Vagina (tissue), 2 donors: ENCODE measurements at places on chromosomes 6 and 20. TPM values are rescaled to one million over a fixed set of nuclear protein-coding genes. Genes with fewer than 3 reads are reported as not detected.
A peak's percentile ranks its signal among the peaks of the same experiment; 100 is the strongest.

RPS18 gene
- total RNA-seq: 3,296 TPM

GRCh38 chr6:44534291-44534690 is 146.8 kb downstream of the CDC5L start:
- DNase-seq: peak; percentile 77

- DNase-seq: no peak
Measured at GRCh38 chr20:1474817-1475603, 8.4 kb upstream of the NSFL1C start.

DNA sequence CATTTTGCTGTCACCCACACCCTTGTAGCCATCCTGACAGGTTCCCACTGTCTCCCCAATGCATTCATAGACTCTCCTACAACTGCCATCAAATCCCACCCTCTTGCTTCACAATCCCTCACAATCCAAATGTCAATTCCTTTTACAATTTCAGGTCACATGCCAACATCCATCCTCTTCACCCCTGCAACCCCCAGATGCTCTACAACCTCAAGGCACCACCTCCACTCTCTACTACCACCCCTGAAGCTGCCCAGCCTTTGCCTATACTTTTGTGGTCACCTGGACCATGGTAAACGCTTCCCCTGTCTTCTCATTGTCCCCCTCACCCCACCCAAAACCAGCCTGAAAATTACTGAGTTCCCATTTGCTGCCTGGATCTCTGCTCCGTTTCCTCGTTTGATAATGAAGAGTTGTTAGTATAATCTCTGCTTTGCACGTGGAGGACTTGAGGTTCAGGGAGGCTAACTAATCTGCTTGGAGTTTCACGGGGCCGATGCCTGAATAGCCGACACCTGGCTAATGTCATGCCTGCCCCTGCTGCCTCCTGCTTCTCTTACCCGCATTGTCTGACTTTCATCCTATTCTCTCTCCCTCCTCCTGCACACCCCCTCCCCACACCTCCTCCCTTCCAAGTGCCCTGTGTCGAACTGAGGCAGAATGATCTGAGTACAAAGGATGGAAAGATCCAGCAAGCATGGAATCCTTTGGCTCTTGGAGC is 82.4 kb upstream of the TOX2 start:
- no peak for DNase-seq

GRCh38 chr6:161618831-161619454 is 345.1 kb upstream of the AGPAT4 start:
- no peak for DNase-seq

DNA sequence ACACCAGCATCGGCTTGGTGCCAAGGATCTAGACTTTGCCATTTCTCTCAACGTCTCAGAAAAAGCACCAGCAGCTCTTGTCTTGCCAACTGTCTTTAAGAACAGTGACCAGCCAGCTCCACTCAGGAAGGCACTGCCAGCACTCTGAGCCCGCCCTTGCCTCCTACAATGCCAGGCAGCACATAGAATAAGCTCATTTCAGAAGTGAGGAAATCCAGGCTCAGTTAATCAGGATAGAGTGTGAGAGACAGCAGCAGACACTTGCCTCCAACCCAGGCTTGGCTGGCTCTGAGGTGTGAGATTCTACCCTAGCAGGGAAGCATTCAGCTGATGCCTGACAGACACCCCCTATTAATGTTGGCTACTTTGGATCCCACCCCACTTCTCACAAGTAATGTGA is 4.3 kb upstream of the SYNDIG1 start:
- no peak for DNase-seq

DNA sequence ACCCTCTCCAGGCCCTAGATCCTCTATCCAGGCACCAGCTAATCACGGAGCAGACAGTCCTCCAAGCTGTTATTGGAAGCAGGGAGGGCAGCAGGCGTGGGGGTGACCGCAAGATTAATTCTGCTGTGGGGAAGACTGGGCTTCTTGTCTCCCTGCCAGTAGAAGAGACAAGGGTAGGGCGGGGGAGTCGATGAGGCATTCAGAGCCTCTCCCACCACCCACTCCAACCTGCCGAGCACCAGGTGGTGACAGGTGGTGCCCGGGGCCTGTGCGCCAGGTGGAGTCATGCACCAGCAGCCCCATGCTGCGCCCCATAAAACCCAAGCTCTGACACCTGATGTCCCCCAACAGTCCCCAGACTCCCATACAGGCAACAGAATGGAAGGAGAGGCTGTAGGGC is 89.6 kb downstream of the CDH22 start:
- DNase-seq: no peak

DNA sequence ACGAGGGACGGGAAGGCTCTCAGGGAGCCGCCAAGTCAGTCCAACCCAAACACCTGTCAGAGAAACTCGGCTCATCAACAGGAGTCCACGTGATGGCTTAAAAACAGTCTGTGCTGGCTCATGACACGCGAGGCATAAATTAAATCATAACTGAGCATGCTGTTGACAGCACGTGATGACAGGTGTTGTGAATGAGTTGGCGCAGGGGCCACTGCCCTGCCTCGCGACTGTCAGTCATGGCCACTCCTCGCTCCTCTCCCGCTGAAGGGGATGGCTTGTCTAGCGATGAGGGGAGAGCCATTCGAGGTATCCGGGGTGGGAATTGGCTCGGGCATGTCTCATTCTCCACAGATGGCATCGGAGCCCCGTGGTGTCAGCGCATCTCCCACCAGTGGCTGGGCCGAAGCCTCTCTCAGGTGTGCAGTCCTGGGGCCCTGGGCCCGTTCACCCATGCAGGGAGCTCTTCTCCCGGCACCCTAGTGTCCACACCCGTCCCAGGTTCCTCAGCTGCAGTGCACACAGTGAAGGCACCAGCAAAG is 313.3 kb downstream of the BMP7 start:
- DNase-seq: no peak

GRCh38 chr6:52741872-52742271 is 21.4 kb downstream of the GSTA2 start:
- DNase-seq: no peak

DNA sequence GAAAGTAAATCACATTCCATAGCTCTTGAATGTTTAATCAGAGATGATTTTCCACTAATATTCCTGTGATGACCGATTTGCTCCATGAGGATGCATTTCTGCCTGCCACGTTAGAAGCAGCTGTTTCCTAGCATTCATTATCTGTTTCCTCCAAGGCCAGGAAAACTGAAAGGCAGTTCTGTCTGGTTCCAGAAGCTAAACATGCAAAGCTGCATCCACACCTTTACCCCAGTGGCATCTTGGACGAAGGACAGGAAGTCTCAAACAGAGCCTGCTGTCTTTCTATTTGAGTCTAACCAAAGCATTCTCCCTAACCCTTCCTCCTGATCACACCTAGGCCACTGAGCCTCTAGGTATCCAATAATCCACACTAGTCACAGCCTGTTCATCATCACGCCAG is 27.6 kb downstream of the CNKSR3 start:
- no peak for DNase-seq

- no peak for DNase-seq
Measured at GRCh38 chr6:66731310-66731709, 1024.3 kb upstream of the EYS start.

SLC13A3 gene
- total RNA-seq: 1.2 TPM

- DNase-seq: no peak
Measured at GRCh38 chr20:25672659-25673235, 23.9 kb downstream of the ZNF337 start.

TFAP2A gene
- total RNA-seq: 19.4 TPM

ATRN gene
- 22.8 TPM for total RNA-seq

BPIFB4 gene
- not detected for total RNA-seq

GRCh38 chr6:150567823-150568383 is 31.8 kb upstream of the PLEKHG1 start:
- no peak for DNase-seq

- DNase-seq: no peak
Measured at GRCh38 chr6:43709654-43710303, 22.2 kb upstream of the MRPS18A start.

UBE2C gene
- 7.6 TPM for total RNA-seq

DNA sequence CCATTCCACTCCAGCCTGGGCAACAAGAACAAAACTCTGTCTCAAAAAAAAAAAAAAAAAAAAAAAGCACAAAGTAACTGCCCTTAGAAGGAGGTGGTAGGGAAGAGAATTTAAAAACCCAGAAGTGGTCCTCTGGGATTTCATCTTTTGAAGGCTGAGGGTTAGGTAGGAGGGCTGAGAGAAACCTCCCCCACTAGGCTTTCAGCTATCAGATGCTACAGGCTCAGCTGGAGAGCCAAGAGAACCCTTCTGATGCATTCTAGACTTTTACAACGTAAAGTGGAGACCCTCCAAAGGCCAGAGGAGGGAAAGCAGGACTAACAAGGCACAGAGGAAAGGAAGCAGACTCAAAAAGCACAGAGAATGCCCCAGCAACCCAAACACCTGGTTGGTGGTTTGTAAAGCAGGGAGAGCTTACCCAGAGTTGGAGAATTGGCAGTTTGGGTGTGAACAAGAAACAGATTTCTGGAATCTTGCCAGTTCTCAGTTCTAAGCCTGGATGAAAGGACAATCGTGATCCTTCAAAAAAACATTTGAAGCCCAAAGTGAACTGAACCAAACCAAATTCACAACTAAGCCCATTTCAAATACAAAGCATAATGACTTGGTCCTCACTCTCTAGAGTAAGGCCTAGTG is 23.2 kb upstream of the SPAG4 start:
- DNase-seq: no peak

DNA sequence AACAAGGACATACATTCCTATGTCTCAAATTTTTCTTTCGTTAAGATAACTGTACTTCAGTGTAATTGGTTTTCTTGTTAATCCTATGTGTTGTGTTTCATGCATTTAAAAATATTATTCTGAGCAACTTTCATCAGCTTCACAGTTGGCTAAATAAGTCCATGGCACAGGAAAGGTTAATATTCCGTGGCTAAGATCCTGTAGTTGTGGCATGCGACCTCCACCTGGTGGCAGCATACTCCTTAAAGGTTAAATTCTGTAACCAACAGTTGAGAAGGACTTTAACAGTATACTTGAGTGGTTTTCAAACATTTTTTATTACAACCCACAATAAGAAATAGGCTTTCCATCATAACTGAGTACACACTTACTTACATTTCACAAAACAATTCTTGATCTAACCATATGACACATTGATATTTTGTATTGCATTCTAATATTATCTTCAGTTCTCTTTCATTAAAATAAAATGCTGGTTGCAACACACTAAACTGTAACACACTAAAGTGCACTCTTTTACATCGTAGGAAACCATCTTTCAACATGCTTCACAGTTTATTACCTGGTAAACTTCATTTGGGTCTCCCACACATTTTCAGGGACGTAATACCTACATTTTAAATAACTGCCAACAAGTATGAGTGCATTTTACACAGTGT is 118.3 kb downstream of the SLX4IP start:
- no peak for DNase-seq

SNAI1 gene
- total RNA-seq: 19.9 TPM

- DNase-seq: no peak
Measured at GRCh38 chr6:42137194-42137753, 5.1 kb downstream of the C6orf132 start.

NKAIN2 gene
- total RNA-seq: not detected

RHAG gene
- total RNA-seq: 2.5 TPM

TXLNB gene
- 0.49 TPM for total RNA-seq

- no peak for DNase-seq
Measured at GRCh38 chr6:168636147-168637004, 195.4 kb downstream of the SMOC2 start.

- no peak for DNase-seq
Measured at GRCh38 chr6:34238585-34239499, 2.2 kb downstream of the HMGA1 start.

- DNase-seq: no peak
Measured at GRCh38 chr20:7841291-7841970, 98.8 kb downstream of the HAO1 start.

- no peak for DNase-seq
Measured at GRCh38 chr6:157428427-157429202, 47.6 kb downstream of the ZDHHC14 start.

DNA sequence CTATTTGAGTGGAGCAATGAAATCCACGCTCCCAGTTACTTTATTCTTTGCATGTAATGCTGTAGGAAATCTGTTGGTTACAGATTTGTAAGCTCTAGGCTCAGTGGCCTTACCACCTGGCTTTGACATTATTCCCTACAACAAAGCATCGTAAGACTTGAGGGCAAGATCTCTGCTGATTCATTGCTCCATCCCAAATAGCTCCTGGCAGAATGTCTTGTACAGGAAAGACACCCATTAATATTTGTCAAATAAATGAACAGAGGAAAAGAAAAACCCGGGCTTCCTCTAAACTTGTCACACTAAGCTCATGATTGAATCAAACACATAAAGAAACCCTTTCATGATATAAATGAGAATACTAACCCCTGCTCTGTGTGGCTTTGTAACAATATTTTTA is 357.5 kb upstream of the RNF217 start:
- DNase-seq: no peak

KLHDC3 gene
- 52.1 TPM for total RNA-seq

- no peak for DNase-seq
Measured at GRCh38 chr6:41464481-41464880, 81.7 kb upstream of the FOXP4 start.

GRCh38 chr6:132298344-132298949 is 102.8 kb downstream of the MOXD1 start:
- no peak for DNase-seq

SAMD3 gene
- 7.6 TPM for total RNA-seq

DNA sequence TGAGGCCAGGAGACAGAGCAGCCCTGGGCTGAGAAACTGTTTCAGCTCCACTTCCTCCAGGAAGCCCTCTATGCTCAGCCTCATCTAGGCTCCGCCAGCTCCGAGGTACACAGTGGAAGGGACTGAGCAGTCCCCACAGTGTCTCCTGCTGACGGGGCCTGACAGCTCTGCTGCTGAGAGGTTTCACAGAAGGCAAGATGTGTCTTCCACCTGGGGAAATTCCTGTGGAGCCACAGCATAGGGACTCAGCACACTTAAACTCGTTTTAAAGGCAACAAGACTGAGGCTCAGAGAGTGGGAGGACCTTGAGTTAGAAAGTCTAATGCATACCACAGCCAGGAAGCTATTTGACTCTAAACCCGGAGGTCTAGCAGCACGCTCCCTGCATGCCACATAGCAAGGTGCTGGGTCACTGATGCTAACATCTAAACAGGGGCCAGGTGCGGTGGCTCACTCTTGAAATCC is 6.8 kb downstream of the ADA start:
- DNase-seq: no peak

DNA sequence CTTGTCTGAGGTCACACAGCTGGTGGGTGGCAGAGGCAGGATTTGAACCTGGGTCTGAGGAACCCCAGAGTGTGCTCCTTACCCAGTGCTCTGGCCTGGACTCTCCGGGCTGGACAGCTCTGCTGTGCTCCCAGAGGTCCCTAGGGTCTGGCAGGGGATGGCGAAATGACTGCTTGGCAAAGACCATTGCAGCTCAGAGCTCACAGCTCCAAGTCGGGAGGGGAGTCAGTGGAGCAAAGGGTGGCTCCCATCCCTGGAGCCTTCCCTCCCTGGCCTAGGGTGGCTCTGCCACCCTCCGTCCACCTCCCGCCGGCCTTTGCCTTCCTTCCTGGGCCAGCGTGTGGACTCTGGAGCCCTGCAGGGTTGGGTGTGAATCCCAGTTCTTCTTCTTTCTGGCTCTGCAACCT is 17.5 kb downstream of the CEBPB start:
- DNase-seq: no peak

HLA-DMB gene
- total RNA-seq: 10.3 TPM

- no peak for DNase-seq
Measured at GRCh38 chr6:27777614-27778355, 134.4 kb downstream of the OR2B2 start.

PRR18 gene
- not detected for total RNA-seq

GRCh38 chr20:22732751-22733150 is 148.4 kb upstream of the FOXA2 start:
- no peak for DNase-seq

OLIG3 gene
- not detected for total RNA-seq
